ENCODE measurements at places on chromosomes 12 and 14.

DNA sequence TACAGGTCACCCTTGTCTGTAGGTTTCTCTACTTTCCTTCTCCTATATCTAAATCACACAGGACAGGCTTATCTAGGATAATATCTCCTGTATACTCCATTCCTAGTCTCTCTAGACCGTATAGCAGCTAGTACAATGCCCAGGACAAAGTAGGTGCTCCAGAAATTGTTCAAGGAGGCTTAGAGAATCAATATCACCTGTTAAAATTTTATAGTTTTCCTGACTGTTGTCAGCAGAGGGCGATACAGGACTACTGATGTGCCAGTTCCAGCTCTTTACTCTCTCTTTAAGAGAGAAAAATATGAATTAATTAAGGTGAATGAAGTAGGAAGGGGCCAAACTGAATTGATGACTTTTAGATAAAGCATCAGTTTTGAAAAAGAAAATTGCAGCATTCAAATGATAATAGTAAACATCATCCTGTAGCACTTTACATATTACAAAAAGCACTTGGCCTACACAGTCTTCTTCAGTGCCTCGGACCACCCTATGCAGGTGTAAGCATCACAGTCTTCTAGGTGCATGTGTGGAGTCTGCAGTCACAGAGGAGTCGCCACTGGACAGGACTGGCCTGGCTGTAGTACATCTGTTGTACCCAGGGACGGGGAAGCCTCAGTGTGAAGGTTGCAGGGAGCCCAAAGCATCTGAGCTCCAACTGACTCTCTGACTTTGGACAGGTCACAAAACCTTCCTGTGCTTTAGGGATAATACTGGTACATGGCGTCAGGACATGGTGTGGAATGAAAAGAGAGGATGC is 61.9 kb upstream of the MAX start:
- DNase-seq, result peak; percentile 49

GRCh38 chr12:10759657-10760056 is 36.5 kb upstream of the YBX3 start:
- no peak for DNase-seq

- DNase-seq, result no peak
Observed at GRCh38 chr14:73014105-73014504, 12.8 kb downstream of the ZFYVE1 start.

DNA sequence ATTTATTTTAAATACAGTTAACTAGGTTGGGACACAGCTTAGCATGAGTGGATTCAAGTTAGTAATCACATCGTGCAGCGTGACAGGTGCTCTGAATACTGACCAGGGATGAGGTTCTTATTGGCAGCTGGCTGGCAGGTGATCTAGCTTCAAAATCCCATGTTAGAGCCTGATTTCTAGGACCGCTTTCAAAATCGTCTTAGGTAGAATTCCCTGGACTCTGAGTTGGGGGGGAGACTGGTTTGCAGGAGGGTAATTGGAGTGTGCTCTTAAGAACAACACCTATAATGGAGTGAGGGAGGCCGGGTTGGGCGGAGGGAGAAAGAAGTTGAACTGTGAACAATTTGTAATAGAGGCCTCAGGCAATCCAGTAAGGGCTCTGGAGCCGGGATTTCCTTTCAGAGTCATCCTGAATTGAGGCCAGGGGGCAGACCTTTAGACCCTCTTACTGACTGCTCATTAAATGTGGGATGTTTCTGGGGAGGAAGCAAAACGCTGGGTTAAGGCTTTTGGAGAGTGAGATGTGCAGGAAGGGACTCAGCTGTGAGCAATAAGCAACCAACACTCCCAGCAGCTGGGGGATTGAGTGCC is 874 bp upstream of the YARS2 start:
- DNase-seq, result no peak

- no peak for DNase-seq
Observed at GRCh38 chr12:103751600-103751999, 89.4 kb downstream of the NT5DC3 start.

DNA sequence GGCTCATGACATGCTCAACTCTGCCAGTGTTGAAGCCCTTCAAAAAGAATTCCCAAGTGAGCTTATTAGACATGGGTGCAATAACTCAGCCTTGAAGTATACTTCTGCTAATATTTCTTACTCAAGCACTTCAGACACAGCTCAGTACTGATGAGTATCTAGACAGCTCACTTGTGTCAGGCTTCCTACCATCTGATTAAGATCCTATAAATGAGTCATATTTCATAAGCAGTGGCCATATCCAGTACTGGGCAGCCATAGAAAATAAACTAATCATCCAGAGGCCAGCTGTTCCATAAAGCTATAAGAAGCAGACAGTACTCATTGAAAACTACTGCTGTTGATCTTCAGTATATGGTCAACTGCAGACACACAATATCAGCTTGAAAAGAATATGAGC is 12.9 kb downstream of the FSCB start:
- no peak for DNase-seq

DNA sequence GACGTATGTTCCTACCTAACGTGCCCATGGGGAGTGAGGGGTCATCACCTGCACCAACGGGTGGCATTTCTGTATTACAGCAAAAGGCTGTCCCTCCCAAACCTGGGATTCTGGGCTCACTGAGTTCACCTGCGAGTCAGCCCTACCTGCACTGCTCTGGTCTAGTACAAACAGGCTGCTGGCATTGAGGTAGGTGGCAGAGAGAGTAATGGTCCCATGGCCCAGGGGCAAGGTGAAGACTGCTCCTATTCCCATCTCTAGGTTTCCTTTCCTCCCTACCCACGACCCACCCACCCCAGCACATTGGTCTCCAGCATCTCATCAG is 421 bp downstream of the SUOX start:
- DNase-seq, result no peak

DNA sequence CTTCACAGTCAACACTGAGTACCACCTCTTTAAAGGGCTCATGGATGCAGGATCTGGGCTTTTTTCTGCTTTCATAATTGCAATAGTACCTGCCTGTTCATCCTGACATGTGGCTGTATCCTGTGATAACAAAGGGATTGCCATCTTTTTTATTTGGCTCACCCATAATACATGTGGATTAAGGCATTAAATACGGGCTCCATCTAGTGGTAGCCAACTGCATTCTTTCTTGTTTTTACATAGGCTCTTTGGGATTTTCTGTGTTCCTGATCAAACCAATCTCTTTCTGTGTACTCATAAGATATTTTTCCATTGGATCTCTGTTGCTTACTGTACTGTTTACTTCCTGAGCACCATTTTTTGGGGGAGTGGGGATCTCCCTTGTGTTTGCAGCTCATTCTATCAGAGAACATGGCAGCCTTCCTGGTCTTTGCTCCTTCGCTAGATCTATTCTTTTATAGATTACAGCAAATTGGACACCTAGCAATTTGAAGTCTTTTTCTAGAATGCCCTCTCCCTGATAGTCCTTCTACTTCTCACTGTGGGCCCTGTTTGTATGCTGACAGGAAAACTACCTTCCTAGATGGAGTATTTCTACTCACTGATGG is 723.4 kb upstream of the MDGA2 start:
- peak; percentile 30 for DNase-seq

- DNase-seq, result no peak
Observed at GRCh38 chr12:132204793-132205270, 60.6 kb downstream of the NOC4L start.

- DNase-seq, result no peak
Observed at GRCh38 chr12:62625228-62625627, 158.6 kb downstream of the MON2 start.

GRCh38 chr14:43621282-43621681 is 885.8 kb downstream of the FSCB start:
- DNase-seq, result no peak

DNA sequence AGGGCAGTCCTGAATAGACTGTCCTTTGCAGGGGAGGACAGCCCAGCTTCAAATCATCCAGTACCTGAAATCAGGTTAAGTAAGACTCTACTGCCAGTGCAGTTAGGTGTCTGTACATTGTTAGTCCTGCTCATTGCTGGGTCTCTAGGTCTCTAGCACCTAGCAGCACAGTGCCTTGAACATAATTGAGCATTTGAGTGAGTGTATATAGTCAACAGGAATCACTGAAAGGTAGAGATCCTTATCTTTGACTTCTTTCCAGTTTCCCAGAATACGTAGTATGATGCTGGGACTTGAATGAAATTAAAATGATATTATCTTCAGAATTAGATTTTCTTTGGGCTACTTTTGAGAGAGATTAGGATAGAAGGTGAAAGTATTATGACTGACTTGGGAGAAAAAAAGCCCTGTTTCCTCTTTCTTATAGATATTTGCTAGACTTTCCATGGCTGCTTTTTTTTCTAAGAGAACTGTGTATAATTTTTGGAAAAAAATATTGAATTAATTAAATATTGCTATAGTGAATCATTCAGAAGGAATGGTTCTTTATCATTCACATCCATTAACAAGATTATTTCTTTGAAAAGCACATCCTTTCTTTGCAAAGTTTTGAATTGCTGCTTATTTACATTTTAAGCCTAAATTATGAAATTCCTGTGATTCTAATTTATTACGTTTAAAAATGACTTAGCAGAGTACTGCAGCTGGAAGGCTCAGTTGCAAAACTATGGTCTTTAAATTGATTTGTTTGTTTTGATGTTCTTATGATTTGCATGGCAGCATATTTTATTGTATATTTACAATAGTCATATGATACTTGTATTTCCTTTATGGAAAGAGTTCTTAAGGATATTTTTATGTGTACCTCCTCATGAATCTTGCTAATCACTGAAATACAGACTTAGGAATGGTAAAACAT is 51.6 kb downstream of the PPP4R4 start:
- no peak for DNase-seq

- no peak for DNase-seq
Observed at GRCh38 chr14:55789406-55789805, 209.4 kb downstream of the KTN1 start.

DNA sequence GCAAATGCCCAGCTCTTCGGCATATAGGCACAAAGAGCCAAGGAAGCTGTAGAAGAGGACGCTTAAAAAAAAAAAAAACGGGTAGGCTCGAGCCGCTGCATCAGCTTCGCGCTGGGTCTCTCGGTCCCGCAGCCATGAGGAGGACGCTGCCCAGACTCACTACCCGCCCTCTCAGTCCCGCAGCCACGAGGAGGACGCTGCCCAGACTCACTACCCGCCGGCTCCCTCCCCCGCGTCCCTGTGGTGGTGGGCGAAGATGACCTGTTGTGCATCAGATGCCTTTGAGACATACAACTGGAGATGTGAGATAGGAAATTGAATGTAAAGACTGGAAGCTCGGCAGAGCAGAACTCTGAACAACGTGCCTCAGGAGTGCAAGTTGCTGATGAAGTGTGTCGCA is 11.4 kb upstream of the SPSB2 start:
- no peak for DNase-seq

DNA sequence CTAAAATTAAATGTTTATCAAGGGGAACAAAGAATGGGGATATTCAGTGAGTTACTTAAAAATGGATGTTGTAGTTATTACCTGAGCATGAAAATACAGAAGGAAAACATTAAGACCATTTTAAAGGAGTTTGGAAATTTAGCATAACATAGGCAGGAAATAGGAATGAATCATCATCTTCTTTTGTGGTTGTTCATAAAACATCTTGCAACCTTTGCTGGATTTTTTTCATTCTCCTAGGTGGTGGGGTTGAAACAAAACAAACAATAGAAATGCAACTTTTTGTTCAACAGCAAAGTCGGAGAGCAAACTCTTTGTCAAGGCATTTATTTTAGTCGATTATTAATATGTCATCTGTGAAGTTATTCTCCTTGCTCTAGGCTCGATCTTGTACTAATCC is 275.1 kb downstream of the IPO8 start:
- no peak for DNase-seq

DNA sequence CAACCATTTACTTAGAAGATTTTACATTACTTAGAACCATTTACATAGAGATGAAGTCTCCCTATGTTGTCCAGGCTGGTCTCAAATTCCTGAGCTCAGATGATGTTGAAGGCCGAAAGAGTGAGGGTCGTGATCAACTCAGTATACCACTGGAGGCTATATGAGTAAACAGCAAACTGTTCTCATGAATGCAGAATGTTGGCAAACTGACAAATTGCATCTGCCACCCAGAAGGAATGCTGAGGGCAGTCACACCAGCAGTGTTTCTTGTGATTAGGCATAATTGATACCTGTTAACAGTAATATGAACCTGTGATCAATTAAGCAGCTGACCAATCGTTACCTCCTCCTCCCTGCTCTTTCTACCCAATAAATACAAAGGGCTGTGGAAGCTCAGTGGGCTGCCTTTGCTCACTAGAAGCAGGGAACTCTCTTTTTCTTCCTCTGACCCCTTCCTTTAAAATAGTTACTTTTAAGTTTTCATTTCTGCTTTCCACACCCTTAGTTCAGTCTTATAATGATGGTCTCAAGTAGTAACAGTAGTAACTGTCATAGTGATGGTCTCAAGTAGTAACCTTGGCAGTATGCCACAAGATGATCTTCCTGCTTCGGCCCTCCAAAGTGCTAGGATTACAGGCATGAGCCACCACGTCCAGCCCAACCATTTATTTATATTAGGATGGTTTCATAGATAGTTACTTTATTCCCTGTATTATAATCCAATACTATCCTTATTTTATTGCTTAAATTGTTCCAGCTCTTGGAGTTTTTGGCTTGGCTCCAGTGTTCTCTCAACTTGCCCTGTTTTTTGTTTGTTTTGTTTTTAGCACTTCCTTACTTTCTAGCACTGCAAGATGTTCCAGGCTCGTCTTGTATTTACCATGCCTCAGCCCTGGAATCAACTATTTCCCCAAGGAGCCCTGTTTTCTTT is 25.8 kb downstream of the LIMA1 start:
- DNase-seq, result no peak

DNA sequence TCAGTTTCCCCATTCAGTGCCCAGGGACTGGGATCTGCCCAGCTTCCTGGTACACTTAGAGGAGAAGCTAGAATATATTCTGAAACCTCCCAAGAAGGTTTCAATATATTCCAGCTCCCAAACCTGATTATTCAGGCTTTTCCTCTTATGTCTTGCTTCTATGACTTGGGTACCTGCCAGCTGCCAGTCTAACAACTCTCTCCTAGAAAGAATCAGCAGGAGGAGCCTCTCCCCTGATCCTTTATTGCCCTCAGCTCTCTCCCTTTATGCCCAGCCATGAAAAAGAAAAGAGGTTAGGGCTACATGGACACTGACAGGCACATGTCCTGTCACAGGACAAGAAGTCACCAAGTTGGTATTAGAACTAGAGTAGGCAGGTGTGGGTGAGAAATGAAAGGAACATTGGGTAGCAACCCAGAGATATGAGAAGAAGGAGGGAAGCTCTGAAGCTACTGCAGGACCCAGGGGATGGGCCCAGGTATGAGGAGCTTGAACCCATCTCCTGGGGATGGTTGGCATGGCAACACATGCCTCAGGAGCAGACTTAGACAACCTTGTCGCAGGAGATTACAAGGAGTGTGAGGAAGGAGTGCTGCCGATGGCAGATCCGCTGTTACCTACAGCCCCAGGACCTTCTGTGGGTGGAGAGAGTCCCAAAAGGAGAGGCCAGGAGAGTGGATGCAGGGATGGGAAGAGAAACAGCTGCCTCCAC is 2.0 kb upstream of the CACNB3 start:
- DNase-seq, result no peak

DNA sequence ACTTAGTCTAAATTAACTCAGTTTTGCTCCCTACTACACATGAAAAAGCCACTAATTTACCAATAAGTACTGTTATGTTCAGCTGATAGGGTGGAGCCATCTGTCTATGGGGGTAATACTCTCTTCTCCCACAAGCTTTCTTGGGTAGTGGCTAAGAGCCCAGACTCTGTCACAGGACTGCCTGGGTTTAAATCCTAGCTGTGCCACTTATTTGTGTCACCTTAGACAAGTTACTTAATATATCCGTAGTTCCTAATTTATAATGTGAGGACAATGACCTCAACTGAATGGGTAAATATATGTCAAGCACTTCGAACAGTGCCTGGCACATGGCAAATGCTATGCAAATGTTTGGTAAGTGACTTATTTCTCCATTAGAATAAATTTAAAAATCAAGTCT is 185.6 kb downstream of the DACT1 start:
- DNase-seq, result no peak

All from AG08396 (cell line).